ENCODE measurements at places on chromosomes 2 and 18.

- no peak for DNase-seq
Measured at GRCh38 chr2:58156780-58157179, 84.3 kb downstream of the FANCL start.

DNA sequence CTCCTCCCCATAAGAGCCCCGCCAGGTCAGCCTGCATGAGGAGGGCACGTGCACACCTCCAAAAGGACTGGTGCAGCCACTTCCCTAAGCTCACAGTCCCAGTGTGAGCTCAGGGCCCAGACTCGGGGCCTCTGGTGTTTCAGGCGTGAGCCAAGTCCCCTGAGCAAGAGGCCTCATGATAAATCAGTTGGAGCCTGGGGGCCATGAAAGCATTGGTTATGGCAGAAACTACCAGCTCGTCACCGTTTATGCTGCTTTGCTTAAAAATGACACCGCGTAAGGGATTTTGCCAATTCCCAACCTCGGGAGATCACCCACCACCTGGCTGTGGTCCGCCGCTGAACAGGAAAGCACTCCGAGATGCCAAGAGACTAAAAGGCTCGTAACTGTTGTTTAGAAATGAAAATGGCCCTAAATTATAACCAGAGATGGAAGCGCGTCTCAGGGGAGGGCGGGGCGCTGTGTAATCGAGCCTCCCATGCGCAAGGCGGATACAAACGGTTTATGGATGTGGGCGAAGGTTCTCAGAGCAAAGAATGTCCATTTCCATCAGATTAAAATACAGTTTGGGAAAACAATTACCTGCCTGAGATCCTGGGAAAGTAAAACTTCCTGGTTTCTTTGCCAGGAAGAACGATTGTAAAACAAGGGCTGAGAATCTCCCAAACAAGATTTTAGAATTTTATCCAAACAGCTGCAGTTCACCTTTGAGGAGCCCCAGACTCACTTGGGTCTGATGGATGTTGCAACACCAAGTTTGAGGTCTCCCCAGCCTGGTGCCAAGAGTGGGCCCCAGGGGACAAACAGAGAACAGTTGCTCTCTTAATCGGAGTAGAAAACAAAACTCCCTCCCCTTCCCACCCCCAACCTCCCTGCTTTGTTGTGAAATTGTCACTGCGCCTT lies 141.4 kb downstream of the BCL2 start:
- DNase-seq = peak; percentile 21

DNA sequence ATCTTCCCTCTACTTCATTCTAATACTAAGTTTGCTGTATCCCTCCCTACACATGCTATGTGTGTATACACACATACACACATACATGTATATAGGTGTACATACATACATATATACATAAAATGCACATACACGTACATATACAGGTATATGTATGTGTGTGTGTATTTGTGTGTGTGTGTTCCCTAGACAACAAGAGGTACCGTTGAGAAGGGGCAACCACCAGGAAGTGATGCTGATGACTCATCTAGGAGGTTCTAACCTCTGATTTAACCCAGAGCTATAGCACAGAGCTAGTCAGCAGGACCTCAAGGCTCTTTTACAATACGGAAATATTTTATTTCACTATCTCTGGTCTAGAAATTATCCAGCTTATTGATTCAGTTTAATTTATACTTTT lies 139.2 kb downstream of the LAMA3 start:
- DNase-seq = peak; percentile 24

DNA sequence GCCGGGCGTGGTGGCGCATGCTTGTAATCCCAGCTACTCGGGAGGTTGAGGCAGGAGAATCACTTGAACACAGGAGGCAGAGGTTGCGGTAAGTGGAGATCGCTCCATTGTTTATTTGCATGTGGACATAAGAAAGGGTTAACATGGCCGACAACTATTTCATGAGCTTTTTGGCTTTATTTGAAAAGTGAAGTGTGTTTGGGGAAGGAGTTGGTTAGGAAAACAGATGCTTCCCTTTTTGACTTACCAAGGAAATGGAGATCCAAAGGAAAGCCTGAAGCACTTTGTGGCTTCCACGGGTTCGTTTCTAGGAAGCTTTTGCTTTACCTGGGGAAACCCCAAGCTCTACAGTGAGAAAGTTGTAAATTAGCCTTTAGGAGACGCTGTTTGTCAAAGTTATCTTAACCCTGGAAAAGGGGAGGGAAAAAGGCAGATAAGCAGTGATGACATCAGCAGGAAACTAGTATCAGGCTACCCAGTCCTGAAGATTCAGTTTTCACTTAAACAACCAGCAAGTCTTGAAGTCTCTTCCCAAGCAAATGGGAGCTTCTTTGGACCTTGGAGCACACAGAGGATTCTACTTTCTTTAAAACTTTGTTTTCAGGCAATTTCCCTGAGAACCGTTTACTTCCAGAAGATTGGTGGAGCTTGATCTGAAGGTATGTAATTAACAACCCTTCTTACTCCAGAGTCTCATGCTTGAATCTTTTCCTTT lies at the start of gene CASP10:
Gene CASP10 (plus strand): TSS at position 492 of the 715 bp plus-strand sequence. CDS start 2,637 bp downstream, outside the sequence.
- DNase-seq = peak; percentile 48

DNA sequence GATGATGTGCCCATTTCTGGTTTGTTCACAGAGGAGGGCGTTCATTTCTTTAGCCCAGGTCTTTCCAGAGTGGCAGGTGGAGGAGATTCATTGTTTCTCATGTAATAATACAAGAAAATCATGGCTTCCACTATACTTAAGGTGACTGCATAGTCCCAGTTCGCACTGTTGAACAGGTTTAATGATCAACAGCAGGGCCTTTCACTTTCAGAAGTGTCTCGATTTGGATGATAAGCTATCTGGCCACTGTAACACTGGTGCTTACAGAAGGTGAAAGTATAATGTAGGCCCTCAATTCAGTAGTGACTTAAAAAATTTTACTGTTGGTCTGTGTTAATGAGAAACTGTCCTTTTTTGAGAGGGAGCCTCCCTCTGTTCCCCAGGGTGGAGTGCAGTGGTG lies 1.4 kb downstream of the RMC1 start:
- DNase-seq = peak; percentile 32
